NCI-H2171 (cell line): ENCODE measurements at places on chromosomes 7 and 10.

- DNase-seq = no peak
These were observed 21.0 kb downstream of the ASB13 start for GRCh38 chr10:5645375-5645774.

DNA sequence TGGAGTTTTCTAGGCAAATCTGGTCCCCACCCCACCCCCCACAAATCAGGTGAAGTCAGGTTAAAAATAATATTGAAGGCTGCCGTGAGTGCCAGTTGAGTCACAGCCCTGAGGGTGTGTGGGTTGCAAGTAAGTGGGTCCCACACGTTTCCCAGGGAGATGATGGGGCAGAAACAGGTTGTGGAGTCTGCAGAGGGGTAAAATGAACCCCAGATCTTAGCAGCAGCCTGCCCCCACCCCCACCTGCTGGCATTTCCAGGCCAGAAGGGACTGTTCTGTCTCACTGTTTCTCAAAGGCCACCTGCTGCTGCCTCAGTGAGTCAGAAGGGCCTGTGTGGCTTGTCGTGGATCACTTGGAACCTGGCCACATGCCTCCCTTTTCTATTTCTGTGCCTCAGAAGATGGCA is 59.8 kb upstream of the SMNDC1 start:
- no peak for DNase-seq

- DNase-seq = no peak
These were observed 1.0 kb upstream of the NOLC1 start for GRCh38 chr10:102150970-102151773.

DNA sequence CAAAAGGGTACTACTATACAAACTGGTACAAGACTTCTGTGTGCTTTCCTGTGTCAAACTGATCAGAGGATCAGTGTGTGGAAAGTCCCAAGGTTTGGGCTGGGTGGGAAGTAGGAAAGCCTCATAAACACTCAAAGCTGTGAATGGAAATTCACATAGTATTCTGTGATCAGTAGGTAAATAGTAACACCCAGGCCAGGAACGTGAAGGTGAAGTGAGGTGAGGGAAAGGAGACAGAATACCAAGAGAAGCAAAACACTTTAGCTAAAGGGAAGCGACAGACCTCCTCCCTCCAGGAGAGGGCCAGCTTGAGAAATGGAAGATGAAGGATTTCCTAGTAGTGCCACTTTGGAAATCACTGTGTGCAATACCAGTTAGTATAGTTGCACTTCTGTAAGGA is 451.9 kb downstream of the KCNMA1 start:
- no peak for DNase-seq
